Activated T-cell treated with anti-CD3 and anti-CD28 coated beads, Interleukin-2, amount 50 U/mL, for 1 hour (primary cell): ENCODE measurements at places on chromosomes 11 and 22.

GRCh38 chr11:110376711-110377324 is 52.9 kb upstream of the FDX1 start:
- peak; percentile 20 for DNase-seq

GRCh38 chr11:124627546-124627945 is 4.9 kb downstream of the TBRG1 start:
- no peak for DNase-seq

DNA sequence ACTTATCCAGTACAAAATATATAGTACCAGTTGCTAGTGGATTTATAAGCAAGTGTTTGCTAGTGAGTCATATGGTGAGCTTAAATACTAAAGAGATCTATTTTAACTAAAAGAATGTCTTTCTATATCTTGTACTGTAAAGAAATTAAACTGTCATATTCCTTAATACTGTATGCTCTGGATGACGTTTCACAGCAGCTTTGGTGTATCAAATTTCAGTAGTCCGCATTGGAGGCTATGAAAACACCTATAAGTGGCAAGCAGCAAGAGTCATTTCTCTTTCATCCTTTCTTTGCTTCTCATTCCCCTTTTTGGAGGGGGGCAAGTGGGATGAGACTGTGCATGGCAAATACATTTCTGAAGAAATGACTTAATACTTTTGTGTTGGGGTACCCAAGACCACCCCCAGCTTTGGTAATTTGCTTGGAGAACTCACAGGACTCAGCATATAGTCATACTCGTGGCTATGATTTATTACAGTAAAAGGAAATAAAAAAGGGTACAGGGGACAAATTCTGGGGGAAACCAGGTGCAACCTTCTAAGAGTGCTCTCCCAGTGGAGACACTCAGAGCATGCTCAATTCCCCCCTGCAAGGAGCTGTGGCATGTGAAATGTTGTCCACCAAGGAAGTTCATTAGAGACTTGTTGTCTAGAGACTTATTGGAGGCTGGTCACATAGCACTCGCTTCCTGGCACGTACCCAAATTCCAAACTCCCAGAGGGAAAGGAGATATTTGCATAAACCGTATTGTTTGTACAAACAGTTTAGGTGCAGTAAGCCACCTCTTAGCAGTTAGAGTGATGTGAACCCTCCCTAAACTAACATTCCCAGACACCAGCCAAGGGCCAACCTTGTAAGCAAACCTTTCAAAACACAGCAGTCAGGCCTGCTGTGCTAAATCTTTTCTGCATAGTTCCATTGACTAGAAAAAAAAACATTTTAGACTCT is 210.8 kb downstream of the PGR start:
- no peak for DNase-seq

DNA sequence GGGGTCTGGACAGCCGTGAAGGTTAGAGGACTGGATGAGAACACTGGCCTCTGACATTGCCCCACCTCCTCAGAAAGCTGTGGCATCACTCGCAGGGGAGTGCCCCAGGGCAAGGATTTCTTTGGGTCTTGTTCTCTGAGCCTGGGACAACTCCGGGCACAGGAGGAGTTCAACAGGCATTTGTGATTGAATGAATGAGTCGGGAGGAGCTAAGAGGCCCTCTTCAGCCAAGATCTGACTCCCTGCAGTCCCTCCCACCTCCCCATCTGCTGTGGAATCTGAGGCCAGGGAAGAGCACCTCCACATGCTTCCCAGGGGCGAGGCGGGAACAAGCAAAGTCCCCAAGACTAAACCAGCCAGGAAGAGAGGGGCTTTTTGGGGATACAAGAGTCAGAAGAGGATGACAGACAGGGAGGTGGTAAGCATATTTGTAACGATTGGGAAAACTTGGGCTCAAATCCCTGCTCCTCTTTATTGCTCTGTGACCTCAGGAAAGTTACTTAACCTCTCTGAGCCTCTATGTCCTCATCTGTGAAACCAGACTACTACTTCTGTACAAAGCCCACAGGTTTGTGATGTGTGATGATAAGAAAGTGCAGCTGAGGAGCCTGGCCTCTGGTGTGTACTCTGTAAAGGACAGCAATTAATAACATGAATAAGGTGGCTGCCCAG is 6.4 kb downstream of the TP53I11 start:
- no peak for DNase-seq

GRCh38 chr22:46418827-46419226 is 83.3 kb downstream of the TRMU start:
- DNase-seq = no peak

DNA sequence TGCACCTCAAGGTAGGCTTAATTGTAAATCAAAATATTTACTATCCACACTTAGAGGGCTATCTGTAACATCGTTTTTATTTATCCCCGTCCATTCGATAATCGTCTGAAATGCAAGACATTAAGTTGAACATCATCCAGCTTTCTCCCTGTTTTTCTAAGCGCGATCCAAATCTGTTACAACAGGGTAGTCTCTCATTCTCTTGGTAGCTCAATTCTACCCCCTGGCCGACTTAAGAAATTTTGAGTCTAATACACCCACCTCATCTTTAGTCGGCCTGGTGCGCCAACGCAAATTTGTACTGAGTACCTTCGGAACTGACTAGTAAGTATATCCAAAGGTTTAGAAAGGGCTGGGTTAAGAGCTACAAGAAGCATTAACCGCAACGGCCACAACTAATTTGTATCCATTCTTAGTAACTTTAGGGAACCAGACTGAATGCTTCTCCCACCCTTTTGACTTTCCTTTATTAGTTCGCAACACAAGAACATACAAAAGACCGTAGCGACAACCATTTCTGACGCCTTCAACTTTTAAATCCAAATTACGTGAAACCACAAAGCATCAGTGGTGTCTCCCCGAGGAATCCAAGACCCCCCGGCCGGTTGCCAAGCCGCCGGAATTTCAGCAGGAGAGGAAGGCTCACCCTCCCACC is 1.0 kb upstream of the ZNF143 start:
- peak; percentile 40 for DNase-seq

DNA sequence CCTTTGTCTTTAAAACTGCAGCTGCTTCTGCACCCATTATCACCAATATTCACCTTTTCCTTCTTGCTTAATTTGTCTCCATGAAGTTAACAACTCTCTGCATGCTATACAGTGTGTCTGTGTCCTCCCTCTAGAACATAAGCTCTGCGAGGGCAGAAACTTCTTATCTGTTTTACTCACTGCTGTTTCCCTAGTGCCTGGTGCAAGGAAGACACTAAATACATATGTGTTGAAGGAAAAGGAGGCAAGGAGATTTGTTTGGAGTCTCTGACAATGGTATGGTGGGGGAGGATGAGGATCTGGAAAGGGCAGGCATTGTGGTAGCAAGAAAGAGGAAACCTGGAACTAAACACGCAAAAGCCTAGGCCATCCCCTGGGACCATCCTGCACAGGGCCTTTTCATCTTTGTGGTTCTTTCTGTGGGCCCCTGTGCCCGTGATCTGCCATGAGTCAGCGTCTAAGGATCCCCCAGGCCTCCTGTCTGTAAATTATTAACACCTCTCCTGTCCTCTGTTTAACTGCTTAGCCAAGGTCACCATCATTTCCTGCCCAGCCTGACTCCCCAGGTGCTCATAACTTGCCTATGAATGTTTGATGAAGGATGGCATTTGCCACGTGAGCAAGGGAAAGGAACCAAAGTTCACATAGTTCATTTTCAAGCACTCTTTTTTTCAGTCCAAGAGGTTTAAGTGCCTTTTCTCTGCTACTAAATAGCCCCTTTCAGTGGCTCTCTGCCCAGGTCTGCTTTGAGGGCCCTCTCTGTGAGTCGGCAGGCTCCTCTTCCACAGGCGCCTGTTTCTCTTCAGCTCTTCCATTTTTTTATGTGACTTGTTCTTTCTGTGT is 131.1 kb downstream of the RASSF10 start:
- DNase-seq = no peak

GRCh38 chr11:8719211-8719649 is 36.6 kb downstream of the RPL27A start:
- no peak for DNase-seq

- DNase-seq = peak; percentile 73
These were observed 950 bp downstream of the FERMT3 start for GRCh38 chr11:64207256-64208085.

DNA sequence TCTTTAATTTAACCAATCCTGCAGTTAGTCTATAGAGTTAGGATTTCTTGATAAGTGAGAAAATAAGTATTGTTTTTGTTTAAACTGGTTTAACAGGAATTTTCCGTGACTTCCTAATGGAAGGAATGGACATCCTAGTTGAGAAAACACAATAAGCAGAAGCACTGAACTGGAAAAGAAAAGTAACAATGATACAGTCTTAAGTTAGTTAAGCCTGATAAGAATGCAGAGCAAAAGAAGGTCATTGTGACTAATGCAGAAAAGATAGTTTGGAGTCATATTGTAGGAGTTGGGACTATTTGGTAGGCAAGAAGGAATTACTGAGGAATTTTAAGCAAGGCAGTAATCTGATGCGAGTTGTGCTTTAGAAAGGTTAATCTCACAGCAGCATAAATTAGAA is 11.7 kb downstream of the RNF141 start:
- DNase-seq = no peak

DNA sequence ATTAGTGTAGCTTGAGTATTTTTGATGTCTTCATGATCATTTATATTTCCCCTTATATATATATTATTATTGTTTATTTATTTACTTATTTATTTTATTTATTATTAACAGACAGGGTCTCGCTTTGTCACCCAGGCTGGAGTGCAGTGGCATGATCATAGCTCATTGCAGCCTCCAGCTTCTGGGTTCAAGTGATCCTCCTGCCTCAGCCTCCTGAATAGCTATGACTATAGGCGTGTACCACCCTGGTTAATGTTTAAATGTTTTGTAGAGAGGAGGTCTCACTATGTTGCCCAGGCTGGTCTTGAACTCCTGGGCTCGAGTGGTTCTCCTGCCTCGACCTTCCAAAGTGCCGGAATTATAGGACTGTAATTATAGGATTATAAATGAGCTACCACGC is 10.2 kb downstream of the ADM start:
- DNase-seq = no peak

GRCh38 chr11:48017105-48017830 is 36.9 kb downstream of the PTPRJ start:
- DNase-seq = peak; percentile 44

GRCh38 chr11:87076874-87077429 is 39.2 kb downstream of the TMEM135 start:
- no peak for DNase-seq

DNA sequence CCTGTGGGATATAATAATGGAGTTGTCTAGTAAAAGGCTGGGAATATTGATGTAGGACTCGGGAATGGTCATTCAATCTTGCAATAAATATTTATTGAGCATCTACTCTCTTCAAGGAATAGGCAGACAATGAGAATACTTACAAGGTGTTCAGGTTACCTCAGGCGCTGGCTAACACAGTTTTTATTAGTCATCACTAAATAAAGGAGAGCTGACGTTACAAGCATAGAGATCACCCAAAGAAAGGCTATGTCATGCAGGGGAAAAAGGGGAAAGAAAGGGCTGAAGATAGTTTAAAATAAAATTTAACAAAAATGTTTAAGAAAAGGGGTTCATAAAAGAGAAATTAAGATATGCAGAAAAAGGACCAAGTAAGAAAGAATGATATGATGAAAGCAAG is 15.8 kb upstream of the CTSC start:
- no peak for DNase-seq

- DNase-seq = no peak
These were observed 117.7 kb downstream of the KCNC1 start for GRCh38 chr11:17852246-17852645.

DNA sequence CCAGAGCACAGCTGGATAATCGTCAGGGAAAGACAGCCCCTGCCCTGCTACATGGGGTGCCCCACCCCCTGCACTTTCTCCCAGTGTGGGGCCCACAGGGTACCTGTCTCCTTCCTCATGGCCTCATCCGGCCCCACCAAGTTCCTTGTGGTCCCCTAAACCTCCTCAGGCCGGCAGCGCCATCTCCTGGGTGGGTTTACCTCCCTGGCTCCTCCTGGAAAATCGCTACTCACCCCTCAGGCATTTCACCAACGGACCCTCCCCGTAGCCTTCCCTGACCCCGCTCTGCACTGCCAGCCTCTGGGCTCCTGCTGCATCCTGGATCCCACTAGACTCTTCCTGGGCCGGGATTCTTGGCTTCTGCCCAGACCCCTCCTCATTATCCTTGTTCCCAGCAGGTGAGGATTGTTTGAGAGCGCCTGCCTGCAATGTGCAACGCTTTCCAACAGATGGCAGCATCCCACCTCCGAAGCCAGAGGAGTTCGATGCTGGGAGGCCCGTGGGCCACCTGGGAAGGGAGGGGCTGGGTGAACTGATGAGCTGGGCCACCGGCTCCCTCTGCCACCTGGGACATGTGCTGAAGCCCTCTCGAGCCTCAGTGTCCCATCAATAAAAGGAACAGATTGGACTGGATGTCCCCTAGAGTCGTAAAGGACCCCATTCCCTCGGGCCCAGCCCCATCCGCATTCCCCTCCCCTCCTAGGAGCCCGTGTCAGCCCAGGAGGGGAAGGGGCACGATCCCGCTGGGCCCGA is 44.2 kb upstream of the TTLL12 start:
- DNase-seq = peak; percentile 74

- DNase-seq = peak; percentile 73
These were observed 6.7 kb upstream of the AHNAK start for GRCh38 chr11:62553080-62553838.

DNA sequence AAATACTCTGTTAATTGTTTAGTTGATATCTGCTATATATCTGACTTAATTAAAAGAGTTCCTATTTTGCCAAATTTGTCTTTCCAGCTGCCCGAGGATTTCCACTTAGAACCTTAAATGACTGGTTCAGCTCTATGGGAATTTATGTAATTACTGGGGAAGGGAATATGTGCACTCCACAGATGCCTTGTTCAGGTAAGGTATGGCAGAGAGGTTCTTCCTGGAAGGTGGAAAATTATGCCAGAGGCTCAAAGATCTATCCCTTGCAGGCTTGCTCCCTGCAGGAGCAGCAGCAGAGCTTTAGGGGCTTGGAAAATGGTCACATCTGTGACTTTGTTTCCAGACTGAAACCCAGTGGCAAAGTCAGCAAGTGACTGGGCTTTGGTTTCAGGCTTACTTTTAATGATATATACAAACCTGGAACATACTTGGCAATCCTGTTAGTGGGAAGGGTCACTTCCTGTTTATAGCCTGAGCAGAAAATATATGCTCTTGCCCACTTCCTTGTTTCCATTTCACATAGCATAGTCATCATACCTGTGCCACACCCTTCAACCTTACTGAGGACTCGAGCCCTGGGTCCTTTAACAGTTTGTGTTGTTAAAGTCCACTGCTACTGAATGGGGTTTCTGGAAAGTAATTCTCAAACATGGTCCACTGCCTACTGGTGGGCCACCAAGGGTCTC is 23.7 kb downstream of the WBP2NL start:
- no peak for DNase-seq

DNA sequence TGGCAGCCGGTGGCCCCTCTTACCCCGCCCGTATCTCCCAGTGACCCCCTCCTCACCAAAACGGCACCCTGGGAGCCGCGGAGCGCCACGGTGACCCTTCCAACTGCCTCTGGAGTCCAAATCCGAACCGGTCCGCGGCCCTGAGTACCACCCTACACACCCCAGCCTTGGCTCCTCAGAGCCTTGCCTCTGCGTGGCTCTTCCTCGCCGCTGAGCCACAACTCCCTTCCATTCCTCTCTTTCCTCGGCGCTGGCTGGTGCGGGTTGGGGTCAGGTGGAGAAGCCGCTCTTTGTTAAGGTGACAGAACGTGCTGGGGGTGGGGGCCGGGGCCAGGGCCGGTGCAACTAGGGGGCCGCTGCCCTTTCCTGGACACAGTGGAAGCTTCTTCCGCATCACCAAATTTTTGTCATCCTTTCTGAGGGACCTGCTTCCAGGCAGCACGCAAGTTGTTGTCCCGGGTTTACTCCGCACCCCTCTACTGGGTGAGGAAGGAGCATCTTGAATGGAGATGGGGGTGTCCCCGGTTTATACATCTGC is 6.5 kb downstream of the ALX4 start:
- no peak for DNase-seq
